ENCODE measurements at places on chromosomes 3 and 15. TPM values are rescaled to one million over a fixed set of nuclear protein-coding genes. Genes with fewer than 3 reads are reported as not detected.

- no peak for DNase-seq
Observed at GRCh38 chr3:13828501-13829265, 51.2 kb downstream of the WNT7A start.

DNA sequence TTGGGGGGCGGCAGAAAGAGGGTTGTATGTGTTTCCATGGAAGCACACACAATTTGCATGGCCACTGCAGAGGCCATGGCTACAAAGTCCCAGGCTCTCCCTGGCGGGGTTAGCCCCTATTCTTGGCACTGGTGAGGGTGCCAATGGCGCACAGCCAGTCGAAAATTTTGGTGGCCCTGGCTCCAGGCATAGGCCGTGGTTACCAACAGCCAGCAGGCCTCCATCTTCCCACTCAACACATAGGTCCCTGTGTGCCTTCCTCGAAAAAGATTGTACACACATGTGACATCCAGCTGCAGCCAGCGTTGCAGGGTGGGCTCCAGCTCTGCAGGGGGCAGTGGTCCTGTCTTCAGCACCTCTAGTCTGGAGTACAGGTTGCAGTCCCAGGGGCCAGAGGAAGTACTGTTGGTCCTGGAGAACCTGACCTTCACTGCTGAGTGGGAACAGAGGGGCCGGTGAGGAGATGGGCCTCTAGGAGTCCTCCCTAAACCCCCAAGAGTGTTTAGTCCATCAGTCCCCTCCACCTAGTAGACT is 7.1 kb downstream of the P4HTM start:
- DNase-seq, result no peak

KLF13 gene
- total RNA-seq, result 108 TPM

DNA sequence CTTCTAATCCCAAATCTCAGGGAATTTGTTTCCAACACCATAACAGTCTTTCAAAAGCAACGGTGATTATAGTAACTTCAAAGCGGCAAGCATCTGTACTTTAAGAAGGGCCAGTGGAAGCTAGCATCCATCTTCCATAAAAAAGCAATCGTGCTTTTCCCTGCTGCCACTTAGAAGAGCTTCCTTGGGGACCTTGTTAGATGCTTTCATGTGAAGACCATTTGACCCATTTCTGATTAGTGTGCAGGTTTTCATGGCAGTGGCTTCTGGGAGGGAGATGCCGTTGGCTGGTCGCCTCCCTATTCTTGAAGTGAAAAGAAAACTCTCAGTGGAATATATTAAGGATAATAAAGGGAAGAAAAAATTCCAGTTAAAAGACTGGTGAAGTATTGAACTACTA is 354.1 kb downstream of the ROBO2 start:
- no peak for DNase-seq

CPNE9 gene
- 0.31 TPM for total RNA-seq

GPR87 gene
- not detected for total RNA-seq

DNA sequence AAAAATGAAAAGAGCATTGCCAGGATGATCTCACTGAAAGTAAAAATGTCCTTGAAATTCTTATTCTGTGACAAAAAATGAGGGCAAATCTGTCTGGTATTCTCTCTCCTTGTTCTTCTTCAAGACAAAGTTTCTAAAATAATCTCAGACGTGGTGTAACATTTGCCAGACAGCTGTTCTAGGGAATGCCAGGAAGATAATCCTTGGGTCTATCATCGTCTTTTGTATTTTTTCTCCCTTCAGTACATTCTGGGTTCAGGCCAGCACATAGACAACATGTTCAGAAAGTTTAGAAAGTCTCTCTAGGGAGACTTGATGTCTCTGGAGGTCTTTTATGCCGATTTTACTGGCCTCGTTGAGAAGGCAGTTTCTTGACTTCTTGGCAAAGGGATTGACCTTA is 121.2 kb upstream of the HES1 start:
- DNase-seq, result no peak

DNA sequence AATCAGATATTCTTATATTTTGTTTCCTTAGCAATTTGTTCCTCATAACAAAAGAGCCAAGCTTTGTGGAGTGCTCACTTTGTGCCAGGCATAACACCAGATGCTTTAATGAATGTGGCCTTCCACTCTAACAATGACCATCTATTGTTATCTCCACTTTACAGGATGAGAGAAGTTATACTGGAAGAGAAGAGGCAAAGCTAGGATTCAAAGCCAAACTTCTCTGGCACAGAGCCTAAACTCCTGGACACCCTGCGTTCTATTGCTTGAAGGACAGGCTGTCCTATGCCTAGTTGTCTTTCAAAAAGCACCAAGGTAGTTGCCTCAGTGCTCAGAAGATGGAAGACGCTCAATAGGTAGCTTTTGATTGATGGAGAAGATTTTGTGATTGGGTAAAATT is 123.2 kb upstream of the FEZF2 start:
- DNase-seq, result peak; percentile 10

DNA sequence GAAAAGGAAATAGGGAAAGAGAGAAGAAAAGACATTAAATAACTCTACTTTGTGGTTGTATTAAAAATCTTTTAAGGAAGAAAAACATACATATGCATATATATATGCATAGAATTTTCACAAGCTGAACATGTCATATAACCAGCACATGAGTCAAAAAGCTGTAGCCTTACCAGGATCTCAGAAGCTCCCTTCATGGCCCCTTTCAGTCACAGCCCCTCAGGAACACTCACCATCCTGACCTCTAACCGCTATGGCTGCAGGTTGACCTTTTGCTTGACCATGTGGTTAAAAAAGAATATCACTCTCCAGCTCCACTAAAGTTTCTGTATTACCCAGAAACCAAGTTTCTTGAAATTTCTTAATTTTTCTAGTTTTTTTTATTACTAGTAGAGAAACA is 103.4 kb downstream of the CHST2 start:
- no peak for DNase-seq

All from right cardiac atrium (tissue), 5 donors.